Activated CD8-positive, alpha-beta T cell treated with anti-CD3 and anti-CD28 coated beads, Interleukin-2, amount 10 ng/mL, durations not matched to agents 7 days and 5 days (primary cell): ENCODE measurements at places on chromosomes 6 and 20. TPM values are rescaled to one million over a fixed set of nuclear protein-coding genes. Genes with fewer than 3 reads are reported as not detected.

DNA sequence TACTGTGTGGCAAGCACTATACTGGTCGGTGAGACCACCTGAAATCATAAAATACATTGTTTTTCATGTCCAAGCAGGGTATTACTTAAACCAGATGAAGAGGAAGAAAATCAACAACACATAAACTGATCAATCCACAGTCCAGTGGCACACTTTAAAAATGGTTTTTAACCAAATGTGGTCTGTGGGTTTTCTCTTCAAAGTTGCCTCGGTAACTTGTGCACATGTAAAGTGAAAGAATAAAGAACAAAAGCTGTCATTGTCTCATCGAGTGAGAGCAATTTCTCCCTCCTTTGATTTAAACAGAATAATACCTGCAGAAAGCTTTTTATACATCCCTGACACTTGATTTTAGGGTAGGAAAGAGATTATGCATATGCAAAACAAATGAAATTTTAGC, 3.7 kb downstream of the FLRT3 start:
- no peaks in the 10 kb centered on the region for H3K27me3 ChIP-seq
- no peaks in the 10 kb centered on the region for H3K36me3 ChIP-seq
- H3K4me1 ChIP-seq, result no peaks in the 10 kb centered on the region
- H3K27ac ChIP-seq, result no peak overlapping the region
- no peak overlapping the region for H3K4me3 ChIP-seq
- no peak for DNase-seq

GRCh38 chr20:4483486-4483885, 238.2 kb upstream of the PRND start:
- peaks cover 11% of the 10 kb centered on the region for H3K27me3 ChIP-seq
- no peaks in the 10 kb centered on the region for H3K4me1 ChIP-seq
- no peak overlapping the region for H3K4me3 ChIP-seq
- H3K36me3 ChIP-seq, result no peaks in the 10 kb centered on the region
- DNase-seq, result no peak

The CAP2 gene
- total RNA-seq, result not detected

DNA sequence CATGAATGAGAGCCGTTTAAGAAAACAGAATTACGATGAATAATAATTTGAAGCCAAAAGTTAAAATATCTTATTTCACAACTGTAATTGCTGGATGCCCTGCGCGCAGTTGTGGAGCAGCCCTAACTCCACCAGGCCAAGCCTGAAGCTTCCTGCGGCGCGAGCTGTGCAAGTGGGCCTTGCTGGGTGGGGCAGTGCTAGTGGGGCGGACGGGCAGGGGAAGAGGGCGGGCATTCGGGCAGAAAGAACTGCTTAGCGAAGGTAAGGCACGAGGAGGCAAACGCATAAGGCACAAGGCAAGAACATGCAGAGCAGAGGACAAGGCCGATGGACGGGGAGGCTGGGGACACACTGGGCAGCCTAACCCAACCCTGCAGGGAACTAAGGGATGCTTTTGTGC, 2.3 kb downstream of the HLA-DQB2 start:
- H3K4me1 ChIP-seq, result no peaks in the 10 kb centered on the region
- no peak overlapping the region for H3K4me3 ChIP-seq
- peaks cover 40% of the 10 kb centered on the region for H3K27me3 ChIP-seq
- H3K27ac ChIP-seq, result no peak overlapping the region

DNA sequence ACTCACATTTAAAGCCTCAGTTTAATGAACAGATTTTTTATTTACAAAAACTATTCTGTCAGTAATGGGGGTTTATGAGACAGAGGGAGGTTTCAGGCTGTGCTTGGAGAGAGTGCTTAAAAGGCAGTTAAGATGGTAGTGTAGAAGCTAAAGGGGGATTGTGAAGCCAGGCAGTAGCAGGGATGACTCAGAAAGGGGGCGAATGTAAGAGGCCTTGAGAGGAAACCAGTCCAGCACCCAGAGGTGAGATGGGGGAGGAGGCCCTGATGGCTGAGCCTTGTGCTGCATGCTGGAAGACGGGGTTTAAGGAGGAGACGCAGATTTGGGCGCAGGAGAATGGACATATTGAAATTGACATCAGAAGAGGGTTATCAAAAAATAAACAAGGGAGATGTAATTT, 6.6 kb upstream of the SERPINB9 start:
- H3K27me3 ChIP-seq, result no peaks in the 10 kb centered on the region
- no peaks in the 10 kb centered on the region for H3K36me3 ChIP-seq
- no peak for DNase-seq
- H3K27ac ChIP-seq, result no peak overlapping the region
- no peak overlapping the region for H3K4me3 ChIP-seq

The PKHD1 gene
- total RNA-seq, result not detected

DNA sequence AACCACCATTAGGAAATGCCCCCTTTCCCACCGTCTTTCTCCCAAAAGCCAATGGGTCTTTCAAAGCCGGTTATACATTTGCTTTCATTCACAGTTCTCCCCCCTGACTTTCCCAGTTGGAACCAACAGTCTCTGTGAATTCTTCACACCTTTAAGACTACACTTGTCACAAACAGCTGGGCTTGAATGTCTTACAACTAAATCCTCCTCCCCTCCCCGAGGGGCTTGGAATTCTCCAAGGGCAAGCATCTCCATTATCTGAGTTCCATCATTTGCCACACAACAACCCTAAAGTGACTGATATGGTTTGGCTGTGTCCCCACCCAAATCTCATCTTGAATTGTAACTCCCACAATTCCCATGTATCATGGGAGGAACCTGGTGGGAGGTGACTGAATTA, 12.9 kb downstream of the ZFP64 start:
- no peaks in the 10 kb centered on the region for H3K27me3 ChIP-seq
- peaks cover 13% of the 10 kb centered on the region for H3K4me1 ChIP-seq
- no peak overlapping the region for H3K27ac ChIP-seq
